ENCODE measurements at places on chromosomes 3 and 15. TPM values are rescaled to one million over a fixed set of nuclear protein-coding genes. Genes with fewer than 3 reads are reported as not detected.
A peak's percentile ranks its signal among the peaks of the same experiment; 100 is the strongest.

The TMEM207 gene
- total RNA-seq: 0.65 TPM

The CSTA gene
- 1.0 TPM for total RNA-seq

The ITGA11 gene
- not detected for total RNA-seq

The RPSA gene
- total RNA-seq: 1,562 TPM

The THUMPD3 gene
- total RNA-seq: 62.2 TPM

DNA sequence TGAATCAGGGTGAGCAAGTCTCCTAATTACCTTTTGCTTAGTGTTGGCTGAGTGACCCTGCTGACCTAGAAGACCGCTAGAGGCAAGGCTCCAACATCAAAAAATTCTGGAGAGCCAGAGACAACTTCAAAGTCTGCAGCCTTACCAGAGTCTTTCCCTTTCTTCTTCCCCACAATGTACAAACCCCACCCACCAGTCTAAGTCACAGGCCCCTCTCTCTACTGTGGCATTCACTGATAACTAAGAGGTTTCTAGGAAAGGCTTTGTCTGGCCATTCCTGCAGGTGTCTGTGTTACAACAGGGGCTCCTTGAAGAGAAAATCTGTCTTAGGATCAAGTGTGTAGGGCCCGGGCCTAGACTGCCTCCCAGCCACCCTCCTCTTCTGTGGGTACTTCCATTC lies 525 bp downstream of the MYH15 start:
- H3K4me1 ChIP-seq: no peaks in the 10 kb centered on the region
- H3K27me3 ChIP-seq: no peaks in the 10 kb centered on the region
- no peaks in the 10 kb centered on the region for H3K36me3 ChIP-seq
- DNase-seq: no peak
- H3K4me3 ChIP-seq: no peak overlapping the region
- no peak overlapping the region for H3K27ac ChIP-seq

- DNase-seq: no peak
- no peak overlapping the region for H3K27ac ChIP-seq
- no peak overlapping the region for H3K4me3 ChIP-seq
- no peaks in the 10 kb centered on the region for H3K36me3 ChIP-seq
- no peaks in the 10 kb centered on the region for H3K27me3 ChIP-seq
- no peaks in the 10 kb centered on the region for H3K4me1 ChIP-seq
Observed at GRCh38 chr3:150656316-150656715, 47.4 kb downstream of the ERICH6 start.

DNA sequence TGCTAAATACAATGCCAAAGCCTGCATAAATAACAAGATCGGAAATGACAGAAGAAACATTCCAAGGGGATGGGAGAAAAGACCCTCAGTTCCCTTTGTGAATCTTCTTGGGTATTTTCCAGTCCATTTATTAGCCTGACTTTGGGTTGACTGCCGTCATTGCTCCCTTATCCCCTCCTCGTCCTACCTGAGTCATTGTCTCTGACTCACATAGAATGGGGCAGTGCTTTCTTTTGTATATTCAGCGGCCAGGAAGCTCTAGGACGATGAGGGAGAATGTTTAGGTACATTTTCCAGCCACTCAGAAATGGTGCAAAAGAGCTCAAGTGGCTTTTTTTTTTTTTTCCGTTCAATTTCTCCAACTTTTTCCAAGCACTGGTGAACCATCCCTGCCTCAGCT lies 71.6 kb downstream of the KAT2B start:
- no peak for DNase-seq
- no peak overlapping the region for H3K4me3 ChIP-seq
- no peaks in the 10 kb centered on the region for H3K4me1 ChIP-seq

- H3K4me1 ChIP-seq: no peaks in the 10 kb centered on the region
- no peak for DNase-seq
- no peaks in the 10 kb centered on the region for H3K36me3 ChIP-seq
Observed at GRCh38 chr3:127284258-127284657, 3.6 kb downstream of the PRR20G start.

- no peaks in the 10 kb centered on the region for H3K27me3 ChIP-seq
- peak overlapping the region; percentile 49 for H3K27ac ChIP-seq
- peaks cover 44% of the 10 kb centered on the region for H3K4me1 ChIP-seq
- DNase-seq: peak; percentile 92
- H3K36me3 ChIP-seq: no peaks in the 10 kb centered on the region
- peak overlapping the region; percentile 37 for H3K4me3 ChIP-seq
Observed at GRCh38 chr3:187750006-187750512, 4.8 kb upstream of the BCL6 start.

- no peak overlapping the region for H3K4me3 ChIP-seq
- no peaks in the 10 kb centered on the region for H3K4me1 ChIP-seq
- no peaks in the 10 kb centered on the region for H3K27me3 ChIP-seq
Observed at GRCh38 chr15:82999905-83000671, 11.4 kb downstream of the C15orf40 start.

DNA sequence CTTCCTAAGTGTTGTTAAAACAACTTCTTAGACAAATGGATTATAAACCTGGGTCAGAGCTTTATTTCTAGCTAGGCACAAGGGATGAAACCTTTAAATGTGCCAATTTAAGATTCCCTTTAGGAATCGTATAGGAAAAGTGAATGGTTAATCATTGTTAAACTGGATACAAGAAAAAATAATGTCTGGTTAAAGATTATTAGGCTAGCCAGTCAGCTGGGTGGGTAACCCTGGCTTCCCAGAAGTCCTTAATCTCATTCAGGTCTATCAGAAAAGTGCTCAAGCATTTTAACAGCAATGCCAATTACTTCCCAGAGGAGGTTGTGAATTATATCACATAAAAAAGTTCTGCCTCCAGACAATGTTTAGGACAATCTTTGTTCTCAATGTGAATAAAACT lies 37.6 kb downstream of the NANOGP8 start:
- no peak overlapping the region for H3K27ac ChIP-seq
- H3K4me1 ChIP-seq: no peaks in the 10 kb centered on the region
- no peaks in the 10 kb centered on the region for H3K36me3 ChIP-seq
- no peak overlapping the region for H3K4me3 ChIP-seq
- no peaks in the 10 kb centered on the region for H3K27me3 ChIP-seq

GRCh38 chr3:170623524-170623923 lies 37.6 kb upstream of the SLC7A14 start:
- no peaks in the 10 kb centered on the region for H3K27me3 ChIP-seq
- H3K4me1 ChIP-seq: no peaks in the 10 kb centered on the region
- no peak for DNase-seq
- H3K4me3 ChIP-seq: no peak overlapping the region

- H3K27me3 ChIP-seq: no peaks in the 10 kb centered on the region
- H3K36me3 ChIP-seq: no peaks in the 10 kb centered on the region
- H3K27ac ChIP-seq: no peak overlapping the region
- peaks cover 12% of the 10 kb centered on the region for H3K4me1 ChIP-seq
- no peak overlapping the region for H3K4me3 ChIP-seq
- no peak for DNase-seq
Observed at GRCh38 chr3:195750797-195751520, 30.2 kb downstream of the MUC20 start.

DNA sequence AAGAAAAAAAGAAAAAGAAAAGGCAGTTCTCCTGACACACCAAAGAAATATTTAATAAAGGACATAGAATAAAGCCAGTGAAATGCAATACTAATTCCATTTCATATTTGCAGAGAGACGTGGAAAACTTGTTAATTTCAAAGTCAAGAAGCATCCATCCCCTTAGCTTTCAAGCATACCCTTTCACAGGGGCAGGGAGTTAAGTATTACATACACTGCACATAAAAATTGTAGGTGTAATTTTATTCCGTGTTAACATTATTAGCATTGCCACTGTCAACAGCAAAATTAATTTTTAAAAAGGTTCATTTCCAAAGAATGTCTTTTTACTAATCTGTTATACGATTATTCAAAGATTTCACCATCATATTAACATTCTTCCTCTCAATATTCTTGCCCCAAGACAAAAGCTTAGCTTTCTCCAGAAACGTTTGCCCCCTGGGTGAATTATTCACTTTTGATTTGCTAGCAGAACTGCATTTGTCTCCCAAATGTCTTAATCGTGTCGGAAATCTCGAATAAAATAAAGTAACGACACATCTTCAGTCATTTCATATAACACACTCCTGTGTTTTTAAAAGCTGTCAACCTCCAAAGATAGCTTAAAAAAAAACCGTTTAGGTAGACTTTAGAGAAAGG lies 517.9 kb downstream of the MECOM start:
- no peak for DNase-seq
- H3K4me1 ChIP-seq: no peaks in the 10 kb centered on the region
- peak overlapping the region; percentile 56 for H3K4me3 ChIP-seq
- no peak overlapping the region for H3K27ac ChIP-seq
- no peaks in the 10 kb centered on the region for H3K36me3 ChIP-seq

DNA sequence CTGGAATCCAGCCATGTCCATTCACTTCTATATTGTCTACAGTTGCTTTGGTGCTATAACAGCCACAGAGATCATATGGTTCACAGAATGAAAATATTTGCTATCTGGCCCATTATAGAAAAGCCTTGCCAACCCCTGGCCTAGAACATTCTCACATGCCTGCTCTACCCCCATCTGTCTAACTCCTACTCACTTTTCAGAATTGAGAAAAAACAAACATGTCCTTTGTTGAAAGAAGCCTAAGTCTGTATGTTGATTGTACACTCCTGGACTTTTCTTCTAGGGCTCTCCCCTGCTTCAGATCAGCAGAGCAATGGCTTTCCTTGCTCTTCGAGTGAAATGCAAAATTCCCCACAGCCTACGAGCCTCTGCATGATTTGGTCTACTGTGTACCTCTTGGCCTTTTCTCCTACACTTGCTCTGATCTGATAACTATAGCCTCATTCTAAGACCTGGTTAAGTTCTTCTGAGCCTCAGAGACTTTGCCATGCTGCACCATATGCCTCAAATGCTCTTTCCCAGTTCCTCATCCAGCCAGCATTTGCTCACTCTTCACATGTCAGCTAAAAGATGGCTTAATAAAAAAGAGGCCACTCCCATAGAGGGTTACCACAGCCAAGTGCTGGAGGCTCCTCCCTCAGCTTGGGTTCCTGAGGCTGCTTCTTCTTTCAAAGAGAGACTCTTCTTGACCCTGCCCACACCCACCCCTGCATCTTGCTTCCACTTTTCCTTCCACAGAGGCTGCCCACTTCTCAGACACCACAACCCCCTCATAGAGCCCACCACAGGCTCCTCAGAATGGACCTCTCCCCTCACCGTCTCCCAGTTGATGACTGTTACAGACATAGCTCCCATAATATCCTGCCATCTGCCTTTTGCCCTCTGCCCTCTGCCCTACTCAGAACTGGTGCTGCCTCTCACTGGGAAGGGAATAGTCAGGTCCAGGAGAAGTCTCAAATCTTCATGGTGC lies 22.9 kb upstream of the DCLK3 start:
- H3K27me3 ChIP-seq: no peaks in the 10 kb centered on the region
- DNase-seq: no peak
- no peaks in the 10 kb centered on the region for H3K36me3 ChIP-seq
- no peak overlapping the region for H3K4me3 ChIP-seq

DNA sequence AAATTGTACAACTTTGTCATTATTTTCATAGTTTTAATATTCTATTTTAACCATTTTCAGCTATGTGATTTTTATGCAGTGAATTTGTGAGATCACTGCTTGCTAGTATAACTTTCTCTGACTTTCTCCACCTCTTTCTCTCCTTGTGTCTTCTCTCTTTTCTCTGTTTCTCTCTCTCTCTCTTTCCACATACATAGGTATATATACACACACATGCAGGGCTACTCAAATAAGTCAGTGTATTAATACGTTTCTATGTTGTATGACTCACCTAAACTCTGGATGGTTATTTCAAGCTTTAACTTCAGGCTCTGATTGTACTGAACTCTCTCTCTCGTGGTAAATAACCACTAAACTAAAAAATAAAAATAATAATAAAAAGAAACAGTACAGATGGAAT lies 1389.3 kb upstream of the ALCAM start:
- peak overlapping the region; percentile 75 for H3K27ac ChIP-seq
- DNase-seq: no peak
- no peak overlapping the region for H3K4me3 ChIP-seq
- H3K4me1 ChIP-seq: peaks cover 26% of the 10 kb centered on the region
